ENCODE measurements at places on chromosomes 4 and X. TPM values are rescaled to one million over a fixed set of nuclear protein-coding genes. Genes with fewer than 3 reads are reported as not detected.
A peak's percentile ranks its signal among the peaks of the same experiment; 100 is the strongest.

DNA sequence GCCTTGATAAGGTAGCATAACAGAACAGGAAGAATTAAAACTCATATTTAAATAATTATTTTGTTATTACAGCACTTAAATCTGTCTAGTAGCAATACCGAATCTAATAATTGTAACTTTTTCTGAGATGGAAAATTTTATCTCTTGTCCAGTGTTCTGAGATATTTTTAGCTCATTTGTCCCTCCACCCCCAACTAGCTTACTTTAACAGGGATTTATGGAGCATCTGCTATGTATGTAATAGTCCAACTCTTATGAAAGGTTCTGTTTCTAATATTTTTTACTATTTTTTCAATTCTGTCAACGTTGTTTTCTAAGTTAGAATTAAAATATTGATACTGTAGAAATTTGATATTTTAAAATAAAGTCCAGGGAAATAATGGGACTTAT is 38.2 kb upstream of the NUDT6 start:
- no peak for DNase-seq

GRCh38 chr4:118224243-118224829 is 128.5 kb downstream of the PRSS12 start:
- DNase-seq, result peak; percentile 34

DNA sequence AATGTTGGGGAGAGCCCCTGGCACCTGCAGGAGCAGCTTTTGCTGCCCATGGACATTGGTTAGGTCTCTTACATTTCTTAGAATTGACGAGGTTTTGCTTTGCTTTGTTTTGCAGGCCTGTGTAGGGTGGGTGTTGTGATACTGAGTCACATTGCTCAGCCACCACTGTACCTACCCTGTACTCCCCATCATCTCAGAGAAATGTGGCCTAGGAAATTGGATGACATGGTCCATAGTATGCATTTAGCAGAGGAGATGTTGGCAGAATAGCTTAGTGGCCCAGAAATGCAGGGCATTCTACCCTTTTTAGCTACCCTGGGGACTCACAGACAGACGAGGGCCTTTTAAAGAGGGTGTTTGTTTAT is 43.7 kb downstream of the IL21 start:
- DNase-seq, result no peak

- no peak for DNase-seq
Measured at GRCh38 chr4:141567326-141567915, 69.0 kb upstream of the IL15 start.

- no peak for DNase-seq
Measured at GRCh38 chr4:15868826-15869413, 69.6 kb downstream of the FGFBP1 start.

- DNase-seq, result no peak
Measured at GRCh38 chr4:148006001-148006400, 274.1 kb downstream of the ARHGAP10 start.

DNA sequence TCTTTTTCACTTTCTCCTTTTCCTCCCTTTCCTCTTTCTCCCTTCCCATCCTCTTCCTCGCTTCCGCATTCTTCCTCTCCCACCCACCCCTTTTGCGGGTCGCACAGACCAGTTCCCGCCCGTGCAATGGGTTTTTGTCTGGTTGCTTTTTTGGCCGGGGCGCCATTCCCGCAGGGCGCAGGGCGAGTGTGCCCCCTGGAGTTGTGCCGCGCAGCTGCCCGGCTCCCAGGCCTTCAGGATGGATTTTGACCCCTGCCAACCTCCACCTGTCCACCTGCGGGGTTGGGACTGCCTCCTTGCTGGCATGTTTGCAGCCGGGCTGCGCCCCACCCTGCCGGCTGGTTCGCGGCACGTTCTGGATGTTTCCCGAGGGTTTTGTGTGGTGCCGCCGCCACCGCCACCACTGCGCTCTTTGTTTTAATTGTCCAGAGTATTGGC is 578 bp upstream of the SEL1L3 start:
- no peak for DNase-seq

GRCh38 chr4:57989430-57989829 is 879.2 kb upstream of the IGFBP7 start:
- no peak for DNase-seq

- no peak for DNase-seq
Measured at GRCh38 chr4:39729557-39729956, 31.6 kb downstream of the UBE2K start.

DNA sequence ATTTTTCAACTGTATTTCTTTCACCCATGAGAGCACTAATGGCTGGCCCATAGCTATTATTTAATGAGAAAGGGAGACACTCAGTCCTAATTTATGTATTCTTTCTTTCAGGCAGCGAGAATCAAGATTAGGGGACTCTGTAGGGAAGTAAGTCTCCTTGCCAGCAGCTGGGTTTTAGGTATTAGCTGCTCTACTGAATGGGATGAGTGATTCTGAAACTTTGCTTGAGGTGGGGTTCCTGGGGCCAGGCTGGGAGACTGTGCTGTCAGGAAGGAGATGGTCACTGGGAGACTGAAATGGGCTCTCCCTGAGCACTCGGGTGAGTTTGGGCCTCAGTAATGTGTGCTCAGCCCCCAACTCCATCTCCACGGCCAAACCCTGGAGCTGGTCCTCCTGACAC is 78.7 kb downstream of the LNX1 start:
- no peak for DNase-seq

DNA sequence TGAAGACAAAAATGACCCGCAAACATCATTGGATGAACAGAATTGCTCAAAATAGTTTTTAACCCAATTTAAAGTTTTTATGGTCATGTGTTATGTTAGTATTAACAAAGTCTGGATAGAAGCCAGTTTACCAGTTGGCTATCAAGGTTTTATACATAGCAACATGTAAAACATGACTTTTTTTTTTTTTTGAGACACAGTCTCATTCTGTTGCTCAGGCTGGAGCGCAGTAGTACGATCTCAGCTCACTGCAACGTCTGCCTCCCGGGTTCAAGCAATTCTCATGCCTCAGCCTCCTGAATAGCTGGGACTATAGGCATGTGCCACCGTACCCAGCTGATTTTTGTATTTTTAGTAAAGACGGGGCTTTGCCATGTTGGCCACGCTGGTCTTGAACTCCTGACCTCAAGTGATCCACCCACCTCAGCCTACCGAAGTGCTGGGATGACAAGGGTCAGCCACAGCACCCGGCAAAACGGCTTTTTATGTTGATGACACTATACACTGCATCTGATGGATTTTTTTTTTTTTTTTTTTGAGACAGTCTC is 3.4 kb downstream of the SAT1 start:
- no peak for DNase-seq

DNA sequence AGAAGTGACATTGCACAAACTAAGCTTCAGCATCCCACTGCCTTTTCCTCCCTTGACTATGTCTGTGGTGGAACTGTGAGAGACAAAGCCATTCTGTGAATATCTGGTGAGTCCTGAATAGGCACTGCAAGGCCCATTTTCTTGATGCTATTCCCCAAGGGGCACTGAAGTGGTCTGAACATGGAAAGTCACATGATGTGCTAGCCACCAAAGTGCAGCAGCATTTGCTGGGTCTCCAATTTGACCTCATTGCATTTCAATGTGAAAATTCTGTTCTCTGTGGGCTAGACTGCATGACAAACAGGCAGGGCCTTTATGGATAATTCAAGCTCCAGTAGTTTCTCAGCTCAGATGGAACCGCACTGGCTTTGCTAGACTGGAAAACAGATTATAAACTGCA is 627.4 kb upstream of the BOD1L1 start:
- no peak for DNase-seq

DNA sequence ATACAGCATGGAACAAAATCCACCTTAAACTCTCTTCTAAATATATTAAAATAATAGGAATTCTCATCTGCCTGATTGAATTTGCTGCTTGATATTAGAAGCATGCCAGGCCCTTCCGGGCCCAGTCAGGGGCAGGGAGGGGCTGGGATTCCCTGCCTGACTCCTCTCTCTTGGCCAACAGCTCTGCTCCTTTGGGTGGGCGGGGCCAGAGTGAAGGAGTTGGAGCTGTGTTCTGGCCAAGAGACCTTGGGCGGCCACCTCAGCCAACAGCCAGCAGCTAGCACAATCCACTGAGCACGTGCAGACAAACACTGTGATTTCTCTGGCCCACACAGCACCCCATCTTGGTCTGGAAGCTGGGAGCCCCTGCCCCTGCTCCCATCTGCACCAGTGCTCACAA is 140.3 kb downstream of the PJA1 start:
- DNase-seq, result no peak

DNA sequence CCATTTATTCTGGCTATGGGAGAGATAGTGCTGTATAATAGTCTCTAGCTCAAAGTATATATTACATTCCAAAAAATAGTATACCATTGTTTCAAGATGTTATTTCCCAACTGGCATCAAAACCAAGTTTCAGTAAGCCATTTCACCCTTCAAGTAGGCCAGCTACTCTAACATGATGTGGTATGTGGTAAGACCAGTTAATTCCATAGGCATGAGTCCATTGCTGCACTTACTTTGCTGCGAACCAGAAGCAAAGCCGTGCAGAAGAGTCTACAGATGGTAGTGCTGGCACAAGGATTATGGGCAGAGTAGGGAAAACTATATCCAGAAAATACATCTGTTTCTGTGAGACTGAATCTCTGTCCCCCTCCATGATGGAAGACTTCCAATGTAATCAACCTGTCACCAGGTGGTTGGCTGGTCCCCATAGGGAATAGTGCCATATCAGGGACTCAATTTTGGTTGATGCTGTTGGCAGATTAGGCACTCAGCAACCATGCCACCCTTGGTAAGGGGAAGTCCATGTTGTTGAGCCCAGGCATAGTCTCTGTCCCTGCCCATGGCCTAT is 49.8 kb upstream of the HSD17B10 start:
- no peak for DNase-seq

DNA sequence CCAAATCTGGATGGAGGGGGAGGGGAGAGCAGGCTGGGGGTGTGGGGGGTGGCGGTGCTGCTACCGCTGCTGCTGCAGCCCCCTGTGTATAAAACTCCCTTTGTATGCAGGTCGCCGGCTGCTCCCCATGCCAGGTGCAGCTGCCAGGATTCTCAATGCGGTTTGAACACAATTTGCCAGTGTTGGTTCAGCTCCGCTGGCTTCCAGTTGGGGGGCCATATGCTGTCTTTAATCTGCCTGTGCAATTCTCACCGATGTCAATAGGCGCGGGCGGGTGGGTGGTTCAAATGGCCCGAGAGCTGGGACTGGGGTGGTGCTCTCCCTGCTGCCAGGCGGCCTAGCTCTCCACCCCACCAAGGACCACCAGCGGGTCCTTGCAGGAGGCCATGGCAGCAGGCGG is 257.6 kb downstream of the BCOR start:
- DNase-seq, result no peak

TMEM35A gene
- polyA plus RNA-seq, result 9.7 TPM

PAGE2 gene
- polyA plus RNA-seq, result not detected

RBM41 gene
- 18.6 TPM for polyA plus RNA-seq

BMPR1B gene
- polyA plus RNA-seq, result 23.6 TPM

All from left renal cortex interstitium (tissue), 4 donors.